ENCODE measurements at places on chromosomes 6 and 20. TPM values are rescaled to one million over a fixed set of nuclear protein-coding genes. Genes with fewer than 3 reads are reported as not detected.

The SLC16A10 gene
- 2.2 TPM for total RNA-seq

The RNF144B gene
- total RNA-seq: 33.9 TPM

- DNase-seq: no peak
Measured at GRCh38 chr20:44157061-44157460, 29.9 kb downstream of the JPH2 start.

The PBOV1 gene
- total RNA-seq: not detected

GRCh38 chr6:158396136-158396535 is 83.9 kb downstream of the TULP4 start:
- no peak for DNase-seq

The TNNC2 gene
- 0.81 TPM for total RNA-seq

- DNase-seq: no peak
Measured at GRCh38 chr6:1297746-1298145, 14.2 kb upstream of the FOXQ1 start.

- no peak for DNase-seq
Measured at GRCh38 chr6:111222341-111222740, 135.0 kb downstream of the SLC16A10 start.

The UTRN gene
- total RNA-seq: 107 TPM

- DNase-seq: no peak
Measured at GRCh38 chr6:9272671-9273070, 837.3 kb upstream of the SLC35B3 start.

- peak; percentile 56 for DNase-seq
Measured at GRCh38 chr20:35269055-35269781, 8.7 kb downstream of the MMP24OS start.

The OPRL1 gene
- total RNA-seq: 1.7 TPM

DNA sequence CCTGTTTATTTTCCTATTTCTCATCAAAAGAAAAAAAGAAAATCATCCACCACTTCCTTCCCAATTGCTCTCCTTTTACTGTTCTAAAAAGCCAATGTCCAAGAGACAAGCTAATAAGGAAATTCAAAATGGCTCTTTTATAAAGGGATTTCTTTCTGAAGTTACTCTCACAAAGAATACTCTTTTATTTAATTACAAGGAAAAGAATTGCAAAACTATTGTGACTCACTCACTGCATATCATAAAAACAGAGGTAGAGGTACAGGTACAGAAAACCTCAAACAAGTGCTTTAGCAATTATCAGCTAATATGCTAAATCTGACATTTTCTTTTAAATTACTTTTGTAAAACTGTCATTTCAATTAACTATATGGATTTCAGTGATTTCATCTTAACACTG is 18.1 kb downstream of the DEK start:
- DNase-seq: no peak

DNA sequence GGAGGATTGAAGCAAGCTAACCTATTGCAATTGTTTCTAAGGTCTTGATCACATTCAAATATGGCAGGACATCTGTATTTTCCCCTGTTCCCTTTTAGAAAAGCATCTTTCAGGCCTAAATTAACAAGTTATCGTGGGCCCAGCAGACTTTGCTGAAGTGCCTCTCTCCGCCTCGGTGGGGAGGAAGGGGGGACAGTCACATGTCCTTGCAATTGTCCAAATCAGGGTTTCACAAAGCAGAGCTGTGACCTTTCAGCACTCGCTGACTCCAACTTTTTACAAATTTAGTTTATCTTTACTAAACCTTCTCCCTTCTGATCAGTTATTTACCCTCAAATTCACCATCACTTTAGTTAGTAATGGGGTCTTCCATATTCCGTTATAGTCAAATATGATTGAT is 74.4 kb upstream of the KCNK16 start:
- no peak for DNase-seq

The FRMD1 gene
- not detected for total RNA-seq

GRCh38 chr6:111162504-111162903 is 75.2 kb downstream of the SLC16A10 start:
- no peak for DNase-seq

GRCh38 chr20:17559338-17559737 is 10.5 kb upstream of the DSTN start:
- no peak for DNase-seq

DNA sequence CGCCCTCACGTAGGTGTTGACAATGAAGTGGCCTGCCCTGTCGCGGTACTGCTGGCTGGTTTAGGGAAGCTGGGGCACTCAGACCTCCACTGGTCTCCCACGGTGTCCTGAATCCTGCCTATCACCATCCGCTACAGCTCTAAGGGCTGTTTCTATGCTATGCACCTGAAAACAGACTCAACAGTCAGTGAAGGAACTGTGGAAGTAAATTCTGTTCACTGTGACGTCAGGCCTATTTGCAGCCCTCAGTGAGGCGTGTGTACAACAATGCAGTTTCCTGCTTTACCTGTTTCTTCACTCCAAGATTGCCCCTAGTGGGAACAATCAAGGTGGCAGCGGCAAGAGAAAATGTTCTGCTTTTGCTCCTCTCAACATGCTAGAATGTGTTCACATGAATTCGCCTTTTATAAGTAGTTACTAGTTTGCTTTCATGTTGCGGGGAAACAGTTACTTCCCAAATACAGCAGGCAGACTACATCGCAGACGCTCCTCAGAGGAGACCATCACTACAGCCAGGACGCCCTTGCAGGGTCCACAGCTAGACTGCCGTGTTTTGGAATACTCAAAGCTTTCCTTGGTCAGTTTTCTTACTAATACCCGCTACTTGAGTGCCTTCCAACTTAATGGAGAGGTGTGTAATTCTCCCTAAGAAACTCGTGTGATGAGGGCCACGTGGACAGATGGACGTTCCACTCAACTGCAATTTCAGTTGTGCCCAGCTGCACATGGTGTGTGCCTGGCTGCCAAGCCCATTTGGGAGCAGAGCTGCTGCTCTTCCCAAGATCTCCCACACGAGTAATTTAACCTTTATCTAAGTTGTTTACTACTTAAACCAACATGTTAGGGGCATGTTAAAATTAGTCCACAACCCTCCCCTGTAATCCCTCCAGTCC is 25.4 kb downstream of the DIDO1 start:
- DNase-seq: peak; percentile 47

DNA sequence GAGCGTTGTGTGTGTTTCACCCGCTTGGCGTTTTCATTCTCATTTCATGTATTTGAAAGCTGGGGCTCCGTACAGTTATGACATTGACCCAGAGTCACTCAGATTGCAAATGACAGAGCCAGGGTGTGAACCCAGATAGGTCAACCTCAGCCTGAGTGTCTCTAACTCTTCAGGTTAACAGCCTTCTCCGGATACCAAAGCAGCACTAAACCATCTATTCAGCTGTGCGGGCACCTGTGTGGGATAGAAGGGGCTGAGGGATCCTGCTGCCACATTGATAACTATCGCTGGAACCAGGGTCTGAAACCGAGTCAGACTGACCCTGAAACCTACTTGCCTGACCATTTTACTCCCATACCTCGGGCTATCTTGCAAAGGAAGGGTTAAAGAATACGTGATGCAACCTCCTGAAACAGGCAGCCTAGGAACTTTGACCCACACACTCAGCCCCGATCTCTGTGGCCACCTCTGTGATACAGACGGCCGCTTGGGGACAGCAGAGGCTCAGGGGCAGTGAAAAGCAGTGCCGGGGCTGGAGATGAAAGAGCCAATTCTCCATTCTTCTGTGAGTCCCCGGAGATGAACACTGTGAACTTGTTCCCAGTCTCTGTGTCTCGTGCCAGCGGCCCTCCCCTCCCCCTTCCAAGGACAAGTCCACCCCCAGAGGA is 233.5 kb upstream of the QKI start:
- peak; percentile 66 for DNase-seq

- DNase-seq: no peak
Measured at GRCh38 chr6:42165016-42165415, 8.1 kb upstream of the GUCA1A start.

DNA sequence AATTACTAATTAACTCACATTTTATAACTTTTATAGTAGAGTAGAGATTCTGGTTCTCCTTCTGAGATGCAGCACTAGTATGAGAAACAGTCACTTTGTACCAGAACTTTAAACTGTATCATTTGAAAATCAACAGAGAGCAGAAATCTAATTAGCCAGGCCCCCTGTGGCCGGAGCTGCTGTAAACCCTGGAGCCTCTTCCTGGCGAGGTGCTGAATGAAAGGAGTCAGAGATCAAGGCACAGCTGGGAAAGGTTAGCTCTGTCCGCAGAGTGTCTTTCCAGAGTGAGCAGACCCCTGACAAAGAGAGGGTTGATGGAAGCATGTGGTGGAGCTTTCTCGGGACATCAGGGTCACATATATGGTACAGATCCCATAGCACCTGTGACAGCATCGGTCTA is 703.8 kb downstream of the RFPL4B start:
- DNase-seq: no peak

The RBPJL gene
- 0.26 TPM for total RNA-seq

The ADGRF4 gene
- total RNA-seq: 0.52 TPM

The ADGB gene
- total RNA-seq: not detected

The FAM217A gene
- 0.09 TPM for total RNA-seq

GRCh38 chr20:43900496-43900895 is 14.2 kb upstream of the TOX2 start:
- DNase-seq: no peak

The LPA gene
- 1.3 TPM for total RNA-seq
